ENCODE measurements at places on chromosomes 5 and 9.

DNA sequence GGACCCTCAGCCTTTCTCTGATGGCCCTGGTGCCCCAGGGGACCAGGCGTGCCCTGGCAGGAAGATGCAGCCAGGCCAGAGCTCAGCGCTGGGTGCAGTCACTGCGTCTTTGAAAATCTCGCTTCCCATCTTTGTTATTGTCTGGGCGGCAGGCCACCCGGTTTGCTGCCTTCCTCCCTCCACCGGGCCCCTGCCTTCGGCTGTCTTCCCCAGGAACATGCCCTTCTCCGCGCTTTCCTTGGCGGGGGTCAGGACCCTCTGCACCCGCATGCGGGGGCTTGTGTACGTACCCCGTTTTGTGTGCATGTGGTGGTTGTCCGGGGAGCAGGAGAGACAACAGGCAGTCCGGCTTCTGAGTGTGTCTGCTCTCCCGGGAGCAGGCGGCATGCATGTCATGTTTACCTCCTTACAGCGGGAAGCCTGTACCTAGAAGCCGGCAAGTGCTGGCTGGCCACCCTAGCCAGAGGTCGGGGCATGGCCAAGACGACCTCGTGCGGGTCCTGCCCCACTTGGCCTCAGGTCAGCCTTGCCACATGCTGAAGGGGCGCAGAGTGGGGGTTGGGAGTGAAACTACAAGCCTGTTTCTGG, 49.5 kb downstream of the DAB2IP start:
- DNase-seq, result no peak

DNA sequence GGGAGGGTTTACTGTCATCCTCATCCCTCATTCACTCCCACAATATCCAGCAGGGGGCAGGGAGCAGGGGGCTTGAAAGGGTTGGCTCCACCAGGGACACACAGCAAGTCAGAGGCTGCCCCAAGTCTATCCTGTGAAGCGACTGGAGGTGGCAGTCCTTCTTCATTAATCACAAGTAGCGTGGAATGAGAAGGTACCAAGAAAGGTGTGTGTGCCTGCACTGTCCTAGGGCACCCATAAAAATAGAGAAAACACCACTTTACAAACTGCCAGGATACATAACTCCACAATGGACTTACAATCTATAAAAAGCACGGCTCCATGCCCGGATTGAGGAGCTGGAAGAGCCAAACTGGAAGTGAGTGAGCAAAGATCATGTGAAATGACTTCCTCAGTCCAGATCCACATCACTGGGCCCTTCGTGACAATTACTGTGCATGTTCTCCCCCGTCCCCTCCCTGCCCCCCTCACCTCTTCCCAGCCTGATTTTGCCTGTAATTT, 183.9 kb downstream of the SLIT3 start:
- no peak for DNase-seq

DNA sequence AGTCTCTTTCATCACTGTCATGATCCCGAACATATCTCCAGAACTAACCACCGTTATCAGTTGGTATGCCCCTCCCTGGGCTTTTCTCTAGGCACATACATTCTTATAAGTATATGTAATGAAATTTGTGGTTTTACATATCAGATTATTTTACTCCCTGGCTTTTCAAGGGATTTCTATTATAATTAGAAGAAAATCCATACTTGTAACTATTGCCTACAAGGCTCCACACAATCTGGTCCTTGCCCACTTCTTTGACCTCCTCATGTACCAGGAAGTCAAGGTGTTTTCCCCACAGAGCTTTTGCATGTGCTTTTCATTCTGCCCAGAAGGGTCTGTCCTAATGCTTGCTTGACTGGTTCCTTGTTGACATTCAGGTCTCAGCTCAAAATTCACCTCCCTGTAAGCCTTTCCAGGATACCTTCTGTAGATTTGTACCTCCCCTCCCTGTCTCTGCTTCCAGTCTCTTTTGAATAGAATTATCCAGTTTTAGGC, 33.6 kb upstream of the HSD17B4 start:
- no peak for DNase-seq

DNA sequence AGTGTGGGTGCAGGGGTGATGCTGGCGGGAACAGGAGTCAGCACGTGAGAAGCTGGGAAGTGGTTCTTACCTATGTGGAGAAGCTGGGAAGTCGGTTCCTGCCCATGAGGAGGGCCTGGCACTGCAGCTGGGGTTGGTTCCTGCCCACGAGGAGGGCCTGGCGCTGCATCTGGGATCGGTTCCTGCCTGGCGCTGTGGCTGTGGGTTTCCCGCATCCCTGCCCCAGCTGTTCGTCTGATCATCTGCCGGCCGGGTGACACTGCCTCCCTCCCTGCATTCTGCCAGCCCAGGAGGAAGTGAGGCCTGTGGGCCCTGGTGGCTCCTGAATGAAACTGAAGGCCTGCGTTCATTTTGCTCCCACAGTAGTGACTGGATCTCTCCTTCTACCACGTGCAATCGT, 5.1 kb downstream of the OBP2A start:
- DNase-seq, result no peak

- no peak for DNase-seq
Observed at GRCh38 chr9:72150661-72151060, 1.4 kb downstream of the GDA start.

DNA sequence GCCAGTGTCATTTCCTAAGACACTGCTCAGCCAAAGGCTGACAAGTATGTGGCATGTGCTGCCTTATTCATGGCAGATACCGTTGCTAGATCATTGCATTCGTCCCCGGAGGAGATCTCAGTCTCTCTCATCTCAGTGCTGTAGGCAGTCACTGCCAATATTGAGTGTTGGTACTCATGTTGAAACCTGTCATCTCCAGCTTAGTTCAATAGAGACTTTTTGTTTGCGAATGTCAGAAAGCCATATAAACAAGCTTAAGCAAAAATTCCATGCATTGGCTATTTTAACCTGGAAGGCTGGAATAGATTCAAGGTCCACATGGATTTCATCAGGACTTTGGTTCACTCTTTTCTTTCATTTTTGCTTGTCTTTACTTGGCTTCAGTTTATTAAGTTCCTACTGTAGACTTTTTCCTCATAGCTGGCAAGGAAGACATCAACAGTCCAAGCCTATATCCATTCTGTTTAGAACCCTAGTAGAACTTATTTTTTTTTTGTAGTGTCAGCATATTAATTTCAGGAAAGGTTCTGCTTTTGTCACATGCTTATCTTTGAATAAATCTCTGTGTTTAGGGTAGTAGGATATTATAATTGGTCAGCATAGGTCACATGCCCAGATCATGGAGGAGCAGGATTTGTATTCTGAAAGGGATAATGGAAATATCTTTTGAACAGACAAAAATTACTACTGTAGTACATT, 66.8 kb downstream of the FCHO2 start:
- no peak for DNase-seq

GRCh38 chr9:8101607-8102006, 302.0 kb upstream of the DMAC1 start:
- no peak for DNase-seq

DNA sequence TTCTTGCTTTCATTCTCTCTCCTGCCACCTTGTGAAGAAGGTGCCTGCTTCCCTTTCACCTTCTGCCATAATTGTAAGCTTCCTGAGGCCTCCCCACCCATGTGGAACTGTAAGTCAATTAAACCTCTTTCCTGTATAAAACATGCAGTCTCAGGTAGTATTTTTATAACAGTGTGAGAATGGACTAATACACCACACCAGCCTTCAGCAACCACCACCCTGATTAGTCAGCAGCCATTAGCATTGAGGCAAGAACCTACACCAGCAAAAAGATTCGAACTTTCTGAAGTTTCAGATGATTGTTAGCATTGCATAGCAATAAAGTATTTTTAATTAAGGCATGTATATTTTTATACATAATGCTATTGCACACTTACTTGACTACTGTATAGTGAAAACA, 980.2 kb downstream of the EFNA5 start:
- DNase-seq, result no peak

Data from NCI-H2171 (cell line).